ENCODE measurements at places on chromosomes 3 and 15.

DNA sequence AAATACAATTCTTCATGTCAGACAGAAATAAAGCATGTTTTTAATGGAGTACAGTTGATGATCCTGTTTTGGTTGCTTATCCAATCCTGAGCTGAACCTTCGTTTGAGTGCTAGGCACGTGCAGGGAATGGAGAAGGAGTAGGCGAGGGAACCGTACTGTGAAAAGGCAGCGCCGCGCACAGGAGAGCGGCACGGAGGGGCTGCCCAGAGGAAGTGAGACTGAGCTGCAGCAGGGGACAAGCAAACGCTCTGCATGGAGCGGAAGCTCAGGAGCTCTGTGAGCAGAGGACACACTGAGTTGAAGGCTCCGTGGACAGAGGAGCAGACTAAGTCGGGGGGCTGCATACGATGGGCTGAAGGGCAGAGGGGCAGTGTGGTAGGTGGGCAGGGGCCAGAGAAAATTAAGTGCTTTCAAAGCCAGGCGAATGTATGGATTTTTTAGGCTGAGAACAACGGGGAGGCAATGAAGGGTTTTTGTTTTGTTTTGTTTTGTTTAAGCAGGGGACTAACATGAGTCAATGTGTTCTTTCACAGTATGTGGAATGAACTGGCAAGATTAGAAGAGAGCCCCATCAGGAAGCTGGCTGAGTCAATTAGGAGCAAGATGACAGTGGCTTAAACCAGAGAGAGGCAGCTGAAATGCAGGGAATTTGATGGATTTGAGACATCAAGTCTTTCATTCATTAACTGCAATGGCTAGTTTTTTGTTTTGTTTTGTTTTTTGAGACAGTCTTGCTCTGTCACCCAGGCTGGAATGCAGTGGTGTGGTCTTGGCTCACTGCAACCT lies 23.8 kb upstream of the TM2D3 start:
- no peak for DNase-seq

- DNase-seq = no peak
These were observed 10.4 kb upstream of the ZFYVE19 start for GRCh38 chr15:40796512-40796911.

- DNase-seq = no peak
These were observed at the start of gene KBTBD13 for GRCh38 chr15:65076486-65077290. Gene KBTBD13, plus strand, starts transcription at chr15:65076746. Its CDS starts 70 bp downstream, at chr15:65076816.

- no peak for DNase-seq
These were observed 144.1 kb upstream of the ALCAM start for GRCh38 chr3:105222568-105223093.

DNA sequence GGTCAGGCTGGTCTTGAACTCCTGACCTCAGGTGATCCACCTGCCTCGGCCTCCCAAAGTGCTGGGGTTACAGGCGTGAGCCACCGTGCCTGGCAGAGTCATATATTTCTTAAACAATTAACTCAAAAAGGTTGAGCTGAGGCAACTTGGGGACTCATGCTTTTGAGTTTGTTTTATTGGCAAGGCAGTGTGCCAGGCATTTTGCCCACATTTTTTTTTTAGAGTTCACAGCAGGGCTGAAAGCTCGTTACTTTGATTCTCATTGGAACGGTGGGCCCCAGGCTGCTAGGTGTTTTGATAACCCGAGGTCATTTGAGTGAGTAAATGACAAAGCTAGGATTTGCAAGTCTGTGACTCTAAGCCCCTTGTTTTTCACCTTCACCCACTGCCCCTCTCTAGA lies 76.2 kb downstream of the CCK start:
- DNase-seq = no peak

GRCh38 chr15:90208356-90208755 lies 7.2 kb downstream of the SEMA4B start:
- no peak for DNase-seq

GRCh38 chr3:5187920-5188418 lies 462 bp downstream of the EDEM1 start:
- DNase-seq = no peak

DNA sequence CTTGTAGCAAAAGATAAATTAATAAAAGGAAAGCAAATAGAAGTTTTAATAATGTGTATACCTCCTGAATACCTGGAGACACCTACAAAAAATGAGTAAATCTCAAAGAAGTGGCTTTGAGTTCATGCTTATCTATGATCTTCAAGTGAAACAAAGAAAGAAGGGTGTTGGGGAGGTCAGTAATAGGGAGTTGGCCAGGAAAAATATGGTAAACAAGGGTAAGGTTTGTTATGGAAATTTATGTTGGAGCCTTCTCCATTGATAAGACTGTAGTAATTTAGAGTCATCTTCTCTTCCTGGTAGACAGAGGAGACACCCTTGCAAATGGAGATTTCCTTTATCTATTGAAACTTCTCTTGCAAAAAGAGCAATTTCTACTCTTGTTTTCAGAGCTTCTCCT lies 6.6 kb upstream of the CCR8 start:
- DNase-seq = no peak

GRCh38 chr15:58386641-58387040 lies 45.1 kb upstream of the LIPC start:
- no peak for DNase-seq

DNA sequence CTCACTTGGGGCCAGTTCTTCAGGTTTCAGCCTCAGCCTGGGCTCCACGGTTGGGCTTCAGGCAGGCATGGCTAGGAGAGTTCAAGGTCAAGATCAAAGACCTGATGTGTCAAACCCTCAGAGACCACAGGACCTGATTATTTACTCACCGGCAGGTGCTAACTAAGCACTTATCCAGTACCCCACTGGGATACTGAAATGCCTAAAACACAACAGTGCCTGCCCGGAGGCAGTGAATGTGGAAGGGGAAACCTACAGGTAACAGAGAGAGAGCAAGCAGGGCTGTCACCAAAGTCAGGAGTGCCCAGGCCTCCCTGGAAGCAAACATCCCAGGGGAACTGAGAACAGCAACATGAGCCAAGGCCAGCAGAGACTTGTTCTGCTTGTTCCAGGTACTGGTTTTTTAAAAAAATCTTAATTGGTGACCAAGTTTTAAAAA lies 6.7 kb downstream of the IDH2 start:
- DNase-seq = no peak

GRCh38 chr3:95351158-95351557 lies 1288.3 kb downstream of the NSUN3 start:
- no peak for DNase-seq

GRCh38 chr3:63089751-63090132 lies 188.4 kb upstream of the SYNPR start:
- no peak for DNase-seq

DNA sequence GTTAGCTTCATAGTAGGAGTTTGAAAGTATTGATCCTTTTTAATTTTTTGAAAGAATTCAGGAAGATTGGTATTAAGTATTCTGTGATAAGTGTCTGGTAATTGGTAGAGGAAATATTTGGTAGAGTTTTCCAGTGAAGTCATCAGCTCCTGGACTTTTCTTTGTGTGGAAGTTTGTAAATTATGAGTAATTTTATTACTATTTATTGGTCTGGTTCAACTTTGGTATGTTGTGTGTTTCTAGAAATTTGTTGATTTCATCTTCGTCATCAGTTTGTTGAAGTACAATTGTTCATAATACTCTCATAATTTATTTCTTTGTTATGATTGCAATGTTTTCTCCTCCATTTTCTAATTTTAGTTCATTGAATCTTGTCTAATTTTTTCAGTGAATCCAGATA lies 832.0 kb downstream of the OTOL1 start:
- no peak for DNase-seq

DNA sequence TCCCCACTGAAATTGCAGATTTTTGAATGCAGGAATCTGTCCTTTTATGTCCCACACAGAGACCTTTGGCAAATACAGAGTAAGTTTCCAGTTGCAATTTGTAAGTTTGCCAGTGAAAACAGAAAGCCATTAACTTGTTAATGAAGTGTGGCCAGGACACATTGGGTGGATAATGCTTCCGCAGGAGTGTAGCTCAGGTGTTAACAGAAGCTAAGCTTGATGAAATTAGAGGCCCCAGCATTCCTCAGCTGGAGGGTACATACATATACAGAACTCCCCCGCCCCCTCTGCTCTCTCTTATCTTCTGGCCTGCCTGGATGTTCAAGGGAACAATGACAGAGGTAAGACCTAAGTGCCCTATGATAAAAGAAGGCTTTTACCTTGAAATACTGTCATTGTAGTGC lies 8.1 kb upstream of the LRRC2 start:
- DNase-seq = no peak

GRCh38 chr3:190444576-190445145 lies 5.0 kb downstream of the TMEM207 start:
- DNase-seq = no peak

DNA sequence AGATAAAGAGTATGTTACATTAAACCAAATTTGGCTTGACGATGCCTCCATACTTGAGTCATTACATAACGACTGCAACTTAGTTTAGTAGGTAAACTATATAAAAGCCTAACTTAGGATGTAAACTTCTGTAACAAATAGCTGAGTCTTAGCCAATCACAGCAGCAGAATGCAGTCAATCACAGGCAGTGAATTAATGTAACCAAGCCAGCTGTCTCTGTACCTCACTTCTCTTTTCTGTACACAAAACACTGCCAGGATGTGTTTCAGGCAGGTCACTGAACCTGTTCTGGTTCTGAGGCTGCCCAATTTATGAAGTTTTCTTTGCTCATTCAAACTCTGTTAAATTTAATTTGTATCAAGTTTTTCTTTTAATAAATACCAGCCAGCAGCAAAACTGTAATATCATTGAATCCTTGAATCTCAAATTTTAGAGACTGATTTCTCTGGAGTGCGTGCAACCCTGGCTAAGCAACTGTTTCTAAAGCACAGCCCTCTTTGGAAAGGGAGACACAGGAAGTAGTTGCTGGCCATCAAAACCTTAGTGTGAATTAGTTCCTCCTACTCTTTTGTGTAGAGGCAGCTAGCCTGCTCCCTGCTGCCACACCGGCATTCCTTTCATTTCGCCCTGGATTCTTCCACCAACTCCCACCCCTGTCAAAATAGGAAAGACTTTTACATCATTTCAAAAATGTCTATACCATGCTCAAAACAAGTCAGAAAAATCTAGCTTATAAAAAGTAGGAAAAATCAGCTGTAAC lies 15.2 kb downstream of the RFTN1 start:
- DNase-seq = no peak

DNA sequence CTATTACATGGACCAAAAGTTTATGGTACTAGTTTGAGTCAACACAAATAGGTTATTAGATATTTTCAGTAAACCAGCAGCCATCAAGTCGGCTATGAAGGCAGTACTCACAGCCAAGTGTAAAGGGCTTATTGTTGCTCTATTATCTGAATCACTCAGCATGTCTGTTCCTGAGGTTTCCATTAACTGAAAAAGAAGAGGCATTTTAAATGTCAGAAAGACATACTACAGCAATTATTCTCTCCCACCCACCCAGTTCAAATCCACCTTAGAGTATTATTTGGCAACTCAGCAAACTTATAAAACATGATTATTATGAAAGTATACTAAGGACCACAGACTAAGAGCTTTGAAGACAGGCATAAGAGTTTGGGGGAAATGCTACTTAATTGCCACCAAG lies 93.1 kb downstream of the BTD start:
- DNase-seq = peak; percentile 3

- no peak for DNase-seq
These were observed 4.6 kb downstream of the DENND6A start for GRCh38 chr3:57688291-57688690.

Data from NCI-H1930 (cell line).